ENCODE measurements at places on chromosomes 5 and 9. TPM values are rescaled to one million over a fixed set of nuclear protein-coding genes. Genes with fewer than 3 reads are reported as not detected.

DNA sequence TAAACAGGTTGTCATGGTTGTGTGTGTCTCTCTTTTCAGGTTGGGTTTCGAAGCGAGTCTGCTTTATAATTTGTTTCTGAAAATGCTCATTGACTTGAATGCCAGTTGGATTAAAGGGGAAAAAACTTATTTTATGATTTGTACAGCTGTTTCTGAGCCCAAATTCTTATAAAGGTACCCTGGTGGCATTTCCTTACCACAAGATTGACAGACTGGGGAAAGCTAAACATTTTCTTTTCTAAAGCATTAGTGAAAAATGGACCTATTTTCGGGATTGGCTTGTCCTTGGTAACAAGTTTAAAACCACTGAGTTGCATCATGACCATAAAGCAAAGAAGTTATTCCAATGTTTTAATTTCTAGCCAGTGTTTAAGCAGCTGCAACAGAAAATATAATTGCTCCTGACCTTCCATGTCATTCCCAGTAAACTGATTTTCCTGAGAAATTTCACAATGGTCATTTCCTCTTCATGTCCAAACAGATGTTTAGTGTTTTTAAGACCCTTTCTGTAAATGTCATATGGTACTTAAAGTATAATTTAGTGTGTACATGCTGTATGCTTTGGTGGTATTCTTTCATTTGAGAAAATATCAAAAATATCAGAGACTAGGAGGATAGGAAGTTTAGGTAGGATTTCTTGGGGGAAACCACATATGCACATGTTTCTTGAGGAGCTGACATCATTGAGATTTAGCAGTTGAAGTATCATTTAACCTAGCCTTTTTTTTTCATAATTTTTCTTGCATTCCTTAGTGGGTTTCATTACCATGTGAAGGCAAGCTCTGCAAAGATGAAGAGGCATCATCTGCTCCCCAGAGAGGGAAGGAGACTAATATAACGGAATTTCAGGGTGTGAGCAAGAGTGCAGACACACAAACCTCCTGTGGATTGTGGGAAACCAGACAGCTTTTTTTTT lies 667.1 kb upstream of the RGMB start:
- no peak for ATAC-seq

GDA gene
- total RNA-seq, result 0.52 TPM

GRCh38 chr5:157106630-157107461 lies 2.0 kb downstream of the HAVCR2 start:
- no peak for ATAC-seq

PCDHB6 gene
- 0.16 TPM for total RNA-seq

GRCh38 chr5:39273314-39273954 lies 54.1 kb upstream of the FYB1 start:
- ATAC-seq, result no peak

LVRN gene
- 0.08 TPM for total RNA-seq

WDR38 gene
- not detected for total RNA-seq

All from esophagus mucosa (tissue), 1 donor.